G401 (cell line): ENCODE measurements at places on chromosomes 3 and 15. TPM values are rescaled to one million over a fixed set of nuclear protein-coding genes. Genes with fewer than 3 reads are reported as not detected.

DNA sequence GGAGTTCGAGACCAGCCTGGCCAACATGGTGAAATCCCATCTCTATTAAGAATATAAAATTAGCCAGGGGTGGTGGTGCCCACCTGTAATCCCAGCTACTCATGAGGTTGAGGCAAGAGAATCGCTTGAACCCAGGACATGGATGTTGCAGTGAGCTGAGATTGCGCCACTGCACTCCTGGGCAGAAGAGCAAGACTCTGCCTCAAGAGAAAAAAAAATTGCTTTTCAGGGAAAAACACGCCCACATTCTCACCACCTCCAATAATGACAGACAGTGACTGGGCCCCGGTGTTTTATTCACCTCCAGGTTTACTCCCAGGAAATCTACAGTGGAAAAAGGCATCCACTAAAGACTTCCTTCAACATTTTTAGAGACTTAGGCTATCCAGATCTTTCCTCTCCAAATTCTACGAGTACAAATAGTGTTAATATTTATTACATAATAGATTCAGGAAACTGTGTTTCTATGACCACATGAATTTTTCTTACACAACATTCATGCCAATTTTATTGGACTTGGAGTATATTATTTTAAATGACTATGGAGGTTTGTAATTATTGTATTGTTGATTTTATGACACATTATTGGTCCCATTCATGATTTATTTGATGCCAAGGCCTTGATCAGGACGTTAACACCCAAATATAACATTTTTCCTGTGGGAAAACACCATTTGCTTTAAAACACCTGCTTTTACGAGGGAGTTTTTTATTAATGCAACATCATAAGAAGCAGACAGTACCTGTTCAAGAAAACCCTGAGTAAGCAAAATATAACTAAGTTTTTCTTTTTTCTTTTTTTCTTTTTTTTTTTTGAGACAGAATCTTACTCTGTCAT, 26.6 kb downstream of the IGF2BP2 start:
- DNase-seq, result no peak

The CDHR4 gene
- not detected in 2 replicates for total RNA-seq

The CPN2 gene
- not detected in 2 replicates for total RNA-seq

The HYPK gene
- total RNA-seq, result 2.2 and 2.6 TPM in 2 replicates

The ZMYND10 gene
- 10.1 TPM in 1 of 2 replicates, not detected in the other for total RNA-seq

The DNAJC17 gene
- 49.7 and 100 TPM in 2 replicates for total RNA-seq

The WDR72 gene
- not detected in 2 replicates for total RNA-seq
